ENCODE measurements at places on chromosomes 3 and 15.
A peak's percentile ranks its signal among the peaks of the same experiment; 100 is the strongest.

- DNase-seq: no peak
These were observed 24.0 kb upstream of the SPRED1 start for GRCh38 chr15:38228618-38229017.

GRCh38 chr15:63191895-63192618 is 2.7 kb downstream of the RAB8B start:
- peak; percentile 32 for DNase-seq

DNA sequence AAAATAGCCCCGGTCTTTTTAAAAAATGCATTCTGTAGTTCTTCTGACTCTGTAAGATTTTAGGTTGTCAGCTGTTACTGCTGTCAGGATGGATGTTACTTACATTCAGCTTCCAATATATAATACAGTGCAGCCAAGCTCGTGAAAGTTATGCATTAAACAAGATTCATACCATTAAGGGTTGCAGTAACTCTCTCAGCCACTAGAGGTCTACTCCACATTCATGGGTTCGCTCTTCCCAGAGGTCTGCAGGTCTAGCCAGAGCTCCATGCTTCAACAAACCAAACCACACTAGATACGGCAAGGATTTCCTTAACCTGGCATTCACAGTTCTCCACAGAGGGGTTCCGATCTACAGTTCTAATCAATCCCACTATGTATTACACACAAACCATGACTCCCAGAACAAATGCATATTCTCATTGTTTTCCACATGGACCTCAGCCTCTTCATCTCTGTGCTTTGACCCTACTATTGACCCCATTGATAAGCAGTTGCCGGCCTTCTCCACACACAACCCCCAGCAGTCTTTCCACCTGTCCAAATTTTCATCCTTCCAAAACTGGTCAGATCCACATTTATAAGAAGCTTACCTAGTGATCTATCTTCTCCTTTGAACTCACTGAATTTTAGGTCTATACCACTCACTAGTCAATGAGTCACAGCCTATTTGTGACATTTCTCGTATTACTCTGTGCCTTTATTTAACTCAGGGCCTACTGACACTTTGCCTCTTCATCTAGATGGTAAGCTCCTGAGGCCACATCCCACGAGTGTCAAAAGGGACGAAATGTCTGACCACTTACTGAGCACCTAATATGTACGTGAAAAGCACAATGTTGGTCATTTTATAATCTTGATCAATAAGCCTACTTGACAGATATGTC is 33.7 kb downstream of the RORA start:
- no peak for DNase-seq

DNA sequence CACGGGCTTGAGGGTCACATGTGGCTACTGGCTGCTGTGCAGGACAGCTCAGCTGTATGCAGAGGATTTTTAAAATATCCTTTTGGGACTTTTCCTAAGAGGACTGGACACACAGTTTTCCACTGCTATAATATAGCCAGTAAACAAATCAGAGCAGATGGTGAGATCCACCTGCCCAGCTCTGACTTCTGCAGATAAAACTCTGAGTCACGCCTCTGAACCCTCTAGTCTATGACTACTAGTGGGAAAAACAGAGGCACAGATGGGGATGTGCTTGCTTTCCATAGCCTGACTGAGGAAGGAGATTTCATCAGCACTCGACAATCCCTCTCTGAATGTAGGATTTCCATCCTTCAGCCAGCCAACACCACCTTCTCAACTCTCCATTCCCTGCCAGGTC is 45.1 kb downstream of the COLQ start:
- DNase-seq: no peak

DNA sequence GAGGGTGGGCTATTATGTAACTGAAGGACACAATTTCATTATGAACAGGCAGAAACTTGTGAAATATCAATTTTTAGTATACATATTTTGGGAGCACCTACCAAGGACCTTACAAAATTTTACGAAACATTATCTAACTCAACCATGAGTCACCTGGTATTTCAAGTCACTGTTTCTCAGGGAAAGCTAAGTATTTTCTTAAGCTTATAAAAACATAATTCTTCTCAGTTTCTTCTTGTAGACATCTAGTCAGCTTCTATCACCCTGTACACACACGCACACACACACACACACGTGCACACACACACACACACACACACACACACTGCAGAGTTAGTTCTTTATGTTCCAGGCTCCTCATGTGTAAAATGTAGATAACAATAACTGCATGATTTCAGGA is 658.3 kb downstream of the TUSC7 start:
- DNase-seq: no peak

DNA sequence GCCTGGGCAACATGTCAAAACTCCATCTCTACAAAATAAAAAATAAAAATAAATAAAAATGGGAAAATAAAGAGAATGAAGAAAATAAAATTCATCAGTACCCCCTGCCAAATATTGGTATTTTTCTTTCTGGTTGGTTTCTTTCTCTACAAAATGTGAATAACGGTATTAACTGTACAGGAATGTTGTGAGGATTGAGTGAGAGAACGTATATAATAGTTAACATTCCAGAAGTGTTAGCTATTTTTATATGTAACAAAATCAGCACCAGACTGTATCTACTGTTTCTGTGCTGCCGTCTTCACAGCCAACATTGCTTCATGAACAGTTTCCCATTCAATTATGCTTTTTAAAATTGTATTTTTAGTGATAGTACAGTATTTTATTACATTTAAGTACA is 25.5 kb upstream of the RNU6-1 start:
- no peak for DNase-seq

DNA sequence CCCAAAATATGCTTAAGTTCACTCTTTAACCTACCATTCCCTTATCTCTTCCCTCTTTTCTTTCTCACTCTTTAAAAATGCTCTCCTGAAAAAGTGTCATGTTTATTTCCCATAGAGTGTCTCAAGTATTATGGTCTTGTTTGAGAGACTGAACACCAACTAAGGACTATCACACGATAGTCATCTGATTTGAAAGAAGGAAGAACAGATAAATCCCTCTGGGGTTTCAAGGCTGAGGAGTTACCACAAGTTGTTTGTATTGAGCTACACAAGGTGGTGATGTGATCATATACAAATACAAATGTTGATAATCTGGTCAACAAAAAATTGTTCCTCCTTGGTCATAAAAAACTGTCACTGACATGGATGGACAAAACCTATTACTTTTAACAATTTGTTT is 13.8 kb downstream of the MEIS2 start:
- DNase-seq: no peak

DNA sequence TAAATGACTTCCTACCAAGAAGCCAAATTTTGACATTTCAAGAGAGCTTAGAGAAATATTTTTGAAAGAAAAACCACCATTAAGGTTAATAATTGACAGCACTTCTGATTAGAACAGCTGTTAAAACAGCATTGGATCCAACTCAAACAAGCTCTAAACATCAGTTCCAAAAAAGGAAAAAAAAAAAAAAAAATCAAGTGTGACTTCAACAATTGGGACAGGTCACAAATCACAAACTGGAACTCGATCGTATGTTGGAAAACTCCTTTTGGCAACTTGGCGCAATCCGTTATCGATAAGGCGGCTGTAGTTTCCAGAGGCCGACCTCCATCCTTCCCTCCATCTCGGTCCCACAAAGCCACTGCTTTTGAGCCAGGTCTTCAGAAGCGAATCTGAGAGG is 17.8 kb downstream of the TLE3 start:
- no peak for DNase-seq

DNA sequence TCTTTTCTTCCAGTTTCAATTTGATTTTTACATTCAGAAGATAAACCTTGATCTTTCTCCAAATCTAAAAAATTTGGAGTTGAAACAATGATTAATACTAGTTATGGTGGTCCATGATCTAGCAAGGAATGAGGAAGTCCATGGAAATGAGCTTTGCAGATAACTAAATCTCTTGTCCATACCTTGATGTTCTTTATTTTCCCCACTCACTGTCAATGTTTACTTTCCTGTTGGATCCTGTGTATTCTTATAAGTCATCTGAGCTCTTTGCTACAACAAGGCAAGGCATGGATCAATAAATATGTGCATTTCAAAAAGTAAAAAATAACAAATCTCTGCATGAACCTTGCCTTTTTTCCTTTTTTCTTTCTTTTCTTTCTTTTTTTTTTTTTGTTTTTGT is 6.2 kb upstream of the MYO1E start:
- no peak for DNase-seq

- no peak for DNase-seq
These were observed 109.4 kb upstream of the FGF7 start for GRCh38 chr15:49313650-49314049.

- DNase-seq: no peak
These were observed 96.2 kb downstream of the PRICKLE2 start for GRCh38 chr3:64129106-64129505.

DNA sequence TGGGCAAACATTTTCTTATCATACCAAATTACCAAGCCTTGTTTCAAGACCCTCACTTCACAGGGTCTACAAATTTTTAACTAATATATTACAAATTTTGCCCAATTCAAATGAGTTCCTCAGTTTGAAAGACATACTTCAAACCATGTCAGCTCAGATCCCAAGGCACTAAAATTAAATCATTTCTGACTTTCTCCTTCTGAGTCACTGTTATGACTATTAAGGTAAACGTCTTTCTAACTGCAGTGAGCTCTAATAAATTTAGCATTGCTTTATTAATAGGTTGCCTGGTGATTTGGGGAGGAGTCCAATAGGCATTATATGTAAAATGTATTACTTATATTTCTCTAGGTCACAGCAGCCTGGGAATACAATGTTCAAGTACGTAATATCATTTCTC is 158.2 kb upstream of the ARHGEF26 start:
- DNase-seq: no peak

DNA sequence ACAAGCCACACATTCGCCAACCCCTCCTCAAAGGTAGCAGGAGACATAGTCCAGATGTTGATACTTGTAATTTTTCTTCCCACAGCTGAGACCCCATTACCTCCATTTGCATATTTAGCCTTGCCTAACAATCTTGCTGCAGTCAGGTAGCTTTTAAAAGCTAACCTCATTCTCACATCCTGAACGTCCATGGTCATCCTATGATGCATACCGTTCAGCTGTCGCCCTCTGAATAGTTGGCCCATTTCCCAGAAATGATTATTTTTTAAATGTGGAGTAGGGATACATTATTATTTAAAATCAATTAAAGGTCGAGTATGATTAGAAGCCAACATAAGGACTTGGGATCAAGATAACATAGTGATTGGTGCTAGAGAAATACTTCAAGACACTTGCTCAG is 165.0 kb downstream of the MEX3B start:
- DNase-seq: no peak

DNA sequence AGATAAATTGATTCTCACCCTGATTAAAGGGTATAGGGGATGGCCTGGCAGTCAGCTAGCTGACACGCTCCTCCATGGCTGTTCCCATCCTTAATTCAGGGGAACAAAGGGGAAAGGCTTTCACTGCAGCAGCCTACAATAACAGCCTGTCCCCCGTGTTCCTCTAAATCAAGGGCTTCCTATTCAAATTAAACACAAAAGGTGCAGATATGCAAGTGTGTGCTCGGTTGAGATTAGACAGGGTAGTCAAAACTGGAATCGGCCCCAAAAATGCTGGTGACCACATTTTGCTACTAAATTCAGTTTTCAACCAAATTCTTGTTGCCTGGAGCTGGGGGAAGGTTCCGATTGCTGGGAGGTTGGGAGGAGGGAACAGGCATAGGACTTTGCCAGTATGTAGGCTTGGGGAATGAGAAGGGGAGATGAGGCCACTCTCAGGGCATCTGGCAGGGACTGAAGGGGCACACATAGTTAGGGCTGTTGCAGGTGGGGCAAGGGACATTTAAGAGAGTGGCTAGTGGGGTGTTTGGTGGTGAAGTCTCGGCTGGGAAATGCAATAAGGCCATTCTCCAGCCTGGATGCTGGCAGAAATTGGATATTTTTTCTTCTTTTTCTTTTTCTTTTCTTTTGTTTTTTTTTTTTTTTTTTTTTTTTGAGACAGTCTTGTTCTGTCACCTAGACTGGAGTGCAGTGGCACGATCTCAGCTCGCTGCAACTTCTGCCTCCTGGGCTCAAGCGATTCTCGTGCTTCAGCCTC is 32.9 kb upstream of the CTSH start:
- no peak for DNase-seq

DNA sequence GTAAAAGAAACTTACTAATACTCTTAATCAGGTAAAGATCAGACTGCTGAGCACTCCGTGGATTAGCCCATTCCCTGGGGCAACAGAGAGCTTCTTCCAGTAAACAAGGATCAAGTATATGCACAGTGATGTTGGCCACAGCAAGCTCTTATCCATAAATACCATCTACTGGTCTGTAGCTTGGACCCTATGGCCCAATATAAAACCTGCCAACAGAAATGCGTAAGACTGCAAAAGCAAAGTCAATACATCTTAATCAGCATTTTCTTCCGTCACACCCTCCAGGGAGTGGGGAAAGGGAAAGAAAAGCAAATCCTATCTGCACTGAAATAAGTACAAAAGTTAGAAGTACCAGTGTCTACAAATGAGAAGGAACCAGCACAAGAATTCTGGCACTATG is 1082.1 kb downstream of the ZPLD1 start:
- no peak for DNase-seq

DNA sequence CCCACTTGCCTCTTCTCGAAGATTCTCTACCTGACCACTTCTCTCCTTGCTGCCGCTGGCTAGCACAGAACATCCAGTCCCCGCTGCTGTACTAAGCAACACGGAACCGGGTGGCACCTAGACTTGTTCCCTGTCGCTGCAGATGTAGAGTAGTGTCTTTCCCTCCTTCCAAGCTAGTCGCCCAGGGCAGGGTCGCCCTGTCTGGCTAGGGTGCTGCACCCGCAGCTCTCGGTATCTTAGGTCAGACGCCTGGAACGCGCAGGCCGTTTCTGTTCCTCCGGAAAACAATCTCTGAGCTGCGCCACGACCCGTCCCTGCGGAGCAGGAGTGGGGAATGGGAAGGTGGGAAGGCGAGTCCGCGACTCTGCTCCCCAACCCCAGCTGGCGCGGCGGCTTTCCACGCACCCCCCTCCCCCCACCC is 758 bp upstream of the SNX33 start:
- DNase-seq: no peak

DNA sequence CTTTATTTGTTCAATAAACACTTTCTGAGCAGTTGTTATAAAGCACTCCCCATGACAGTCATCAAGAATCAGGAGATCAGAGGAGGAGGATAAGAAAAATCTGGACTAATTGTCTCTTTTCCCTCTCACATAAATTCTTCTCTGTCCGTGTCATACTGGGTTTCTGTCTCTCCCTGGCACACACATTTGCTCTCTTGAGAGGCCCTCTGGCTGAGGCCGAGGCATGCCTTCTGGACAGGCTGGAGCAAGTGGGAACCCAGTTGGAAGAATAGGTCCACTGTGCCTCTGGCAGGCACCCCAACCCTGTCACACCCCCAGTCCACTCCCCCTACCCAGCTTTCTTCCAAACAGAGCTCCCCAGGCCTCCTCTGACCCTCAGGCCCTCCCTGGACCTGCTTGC is 315.8 kb downstream of the UACA start:
- no peak for DNase-seq

All from activated effector memory CD4-positive, alpha-beta T cell treated with Interleukin-2 at 50 U/mL for 16 hours (primary cell).